NCI-H510A treated with DMSO at 0.1 percent for 48 hours (cell line): ENCODE measurements at places on chromosomes 13 and 19.

DNA sequence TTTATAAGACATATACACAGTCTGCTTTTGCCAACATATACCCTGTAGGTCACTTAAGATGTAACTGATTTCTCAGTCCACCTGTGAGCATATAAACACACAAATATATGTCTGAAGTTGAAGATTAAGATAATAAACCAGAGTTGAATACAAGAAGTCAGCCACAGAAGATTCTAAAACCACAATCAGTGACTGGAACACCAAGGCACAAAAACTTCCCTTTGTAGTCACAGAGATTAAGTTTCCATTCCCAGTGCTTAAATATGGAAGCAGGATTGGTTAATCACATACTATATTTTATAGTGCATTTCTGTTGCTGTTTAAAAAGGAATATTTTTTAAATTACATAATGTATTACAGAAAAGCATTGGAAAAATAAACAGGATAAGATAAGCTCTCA, 39.9 kb downstream of the MTMR6 start:
- DNase-seq = no peak

- DNase-seq = no peak
Measured at GRCh38 chr13:36382030-36382429, 35.8 kb upstream of the SPART start.

- DNase-seq = no peak
Measured at GRCh38 chr19:54154603-54155345, 4.7 kb downstream of the LENG1 start.

GRCh38 chr19:18298601-18299000, 17.2 kb upstream of the JUND start:
- no peak for DNase-seq

DNA sequence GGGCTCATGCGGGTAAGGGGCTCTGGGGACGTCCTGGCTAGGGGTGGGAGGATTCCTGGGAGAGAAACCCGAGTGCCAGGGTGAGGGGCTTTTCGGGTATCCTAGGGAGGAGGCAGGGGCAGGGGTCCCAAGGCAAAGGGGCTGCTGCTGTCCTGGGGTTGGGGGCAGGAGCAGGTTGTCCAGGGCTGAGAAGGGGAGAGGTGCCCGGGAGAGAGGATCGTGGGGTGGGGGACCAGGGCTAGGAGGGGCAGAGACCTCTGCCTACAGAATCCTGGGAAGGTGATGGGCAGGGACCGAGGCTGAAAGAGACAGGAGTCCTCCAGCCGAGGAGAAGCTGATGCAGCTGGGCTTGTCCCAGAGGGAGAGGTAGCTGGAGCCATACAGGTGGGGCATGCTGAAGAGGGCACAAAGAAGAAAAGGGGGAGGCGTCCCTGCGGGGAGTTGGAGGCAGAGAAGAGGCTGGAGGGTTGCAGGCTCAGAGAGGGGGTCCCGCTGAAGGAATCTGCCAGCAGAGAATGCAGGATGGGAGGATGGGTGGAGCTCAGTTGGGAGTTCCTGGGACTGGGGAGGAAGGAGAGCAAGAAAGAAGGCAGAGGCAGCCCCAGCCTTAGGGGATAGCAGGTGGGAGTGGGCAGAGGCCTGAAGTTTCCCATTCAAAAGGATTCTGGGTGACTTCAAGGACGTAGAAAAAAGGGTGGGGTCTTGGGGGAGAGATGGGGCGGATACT, 574 bp downstream of the CYP2S1 start:
- no peak for DNase-seq

- DNase-seq = no peak
Measured at GRCh38 chr13:40537146-40537895, 129.1 kb downstream of the FOXO1 start.
